Pancreas (tissue), 10 donors: ENCODE measurements at places on chromosomes 2 and 18. TPM values are rescaled to one million over a fixed set of nuclear protein-coding genes. Genes with fewer than 3 reads are reported as not detected.

The SPP2 gene
- not detected for total RNA-seq

The FKBP1B gene
- 2.6 TPM for total RNA-seq

The CCDC74A gene
- 0.71 TPM for total RNA-seq

The ACTR2 gene
- total RNA-seq = 115 TPM

The HMSD gene
- 3.2 TPM for total RNA-seq

The SCG2 gene
- total RNA-seq = 25.7 TPM

The POTEC gene
- not detected for total RNA-seq

The ID2 gene
- total RNA-seq = 20.8 TPM

The MSTN gene
- total RNA-seq = not detected

The FAM228B gene
- total RNA-seq = 5.8 TPM

The ZEB2 gene
- 6.0 TPM for total RNA-seq

The CFAP65 gene
- 0.14 TPM for total RNA-seq

The CEBPZ gene
- total RNA-seq = 31.2 TPM

The LOXL3 gene
- 1.9 TPM for total RNA-seq

The AUP1 gene
- total RNA-seq = 66.9 TPM

The INHA gene
- total RNA-seq = 6.9 TPM

The SDC1 gene
- 25.7 TPM for total RNA-seq

The CD8A gene
- total RNA-seq = 2.0 TPM

The RAB31 gene
- 28.2 TPM for total RNA-seq

The IMPACT gene
- total RNA-seq = 19.0 TPM

The RAD51AP2 gene
- total RNA-seq = 0.06 TPM

The DDX18 gene
- 23.6 TPM for total RNA-seq

The NXPH2 gene
- not detected for total RNA-seq

The FTCDNL1 gene
- total RNA-seq = 1.3 TPM

The ASTL gene
- total RNA-seq = not detected

The CDKL4 gene
- 0.79 TPM for total RNA-seq

The NMUR1 gene
- total RNA-seq = 1.2 TPM

The LNPK gene
- total RNA-seq = 7.0 TPM

The RAX gene
- not detected for total RNA-seq

The EFR3B gene
- 0.89 TPM for total RNA-seq

The MBP gene
- total RNA-seq = 20.2 TPM

The NEB gene
- total RNA-seq = 0.69 TPM

The CNGA3 gene
- total RNA-seq = 0.09 TPM

The KIAA2012 gene
- not detected for total RNA-seq

The CNRIP1 gene
- total RNA-seq = 3.1 TPM

The NRP2 gene
- 8.2 TPM for total RNA-seq

The DYNAP gene
- not detected for total RNA-seq

The AOX1 gene
- total RNA-seq = 181 TPM

The CCDC74B gene
- 1.2 TPM for total RNA-seq
